ENCODE measurements at places on chromosomes 2 and 18.

- no peak for DNase-seq
Measured at GRCh38 chr2:71799013-71799575, 345.7 kb downstream of the DYSF start.

GRCh38 chr2:6580982-6581381, 284.7 kb downstream of the CMPK2 start:
- no peak for DNase-seq

DNA sequence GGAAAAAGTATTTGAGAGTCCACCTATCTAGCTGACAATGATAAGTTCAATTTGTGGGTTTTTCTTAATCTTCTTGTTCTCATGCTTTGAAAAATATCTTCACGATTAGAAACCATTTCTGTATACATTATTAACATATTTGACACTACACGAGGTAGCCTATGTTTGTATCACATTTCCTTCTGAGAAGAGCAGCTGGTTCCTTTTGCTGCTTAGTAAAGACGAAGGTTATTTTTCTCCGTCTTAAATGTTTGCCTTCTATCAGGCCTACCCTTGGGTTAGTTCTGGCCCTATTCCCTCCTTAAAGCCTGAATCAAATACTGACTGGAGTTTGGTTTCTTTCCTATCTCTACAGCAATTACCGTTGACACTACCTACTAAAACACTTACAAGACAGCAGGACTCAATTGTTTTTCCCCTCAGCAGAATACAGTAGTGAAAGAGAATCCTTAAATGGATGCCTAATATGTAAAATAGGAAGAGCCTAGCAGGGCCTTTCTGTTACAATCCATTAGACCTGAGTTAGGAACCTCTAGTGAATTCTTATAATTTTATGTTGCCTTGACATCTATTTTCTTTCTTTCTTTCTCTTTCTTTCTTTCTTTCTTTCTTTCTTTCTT, 790.4 kb downstream of the EPHA4 start:
- DNase-seq, result no peak

DNA sequence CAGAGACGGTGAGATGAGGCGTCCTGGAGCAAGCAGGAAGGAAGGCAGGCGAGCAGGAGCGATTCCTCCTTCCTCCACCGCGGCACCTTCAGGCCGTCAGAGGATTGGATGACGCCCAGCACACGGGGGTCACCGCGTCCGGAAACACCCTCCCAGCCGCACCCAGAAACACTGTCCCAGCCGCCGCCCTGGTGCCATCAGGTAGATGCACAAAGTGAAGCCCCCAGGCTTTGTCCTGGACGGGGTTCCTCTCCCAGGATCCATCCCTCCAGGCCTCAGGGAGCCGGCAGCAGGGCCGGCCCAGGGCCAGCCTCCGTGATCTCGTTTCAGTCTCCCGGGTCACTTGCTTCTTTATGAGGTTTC, 31.5 kb downstream of the RTP5 start:
- DNase-seq, result no peak

- no peak for DNase-seq
Measured at GRCh38 chr2:9644603-9645002, 13.8 kb upstream of the YWHAQ start.

DNA sequence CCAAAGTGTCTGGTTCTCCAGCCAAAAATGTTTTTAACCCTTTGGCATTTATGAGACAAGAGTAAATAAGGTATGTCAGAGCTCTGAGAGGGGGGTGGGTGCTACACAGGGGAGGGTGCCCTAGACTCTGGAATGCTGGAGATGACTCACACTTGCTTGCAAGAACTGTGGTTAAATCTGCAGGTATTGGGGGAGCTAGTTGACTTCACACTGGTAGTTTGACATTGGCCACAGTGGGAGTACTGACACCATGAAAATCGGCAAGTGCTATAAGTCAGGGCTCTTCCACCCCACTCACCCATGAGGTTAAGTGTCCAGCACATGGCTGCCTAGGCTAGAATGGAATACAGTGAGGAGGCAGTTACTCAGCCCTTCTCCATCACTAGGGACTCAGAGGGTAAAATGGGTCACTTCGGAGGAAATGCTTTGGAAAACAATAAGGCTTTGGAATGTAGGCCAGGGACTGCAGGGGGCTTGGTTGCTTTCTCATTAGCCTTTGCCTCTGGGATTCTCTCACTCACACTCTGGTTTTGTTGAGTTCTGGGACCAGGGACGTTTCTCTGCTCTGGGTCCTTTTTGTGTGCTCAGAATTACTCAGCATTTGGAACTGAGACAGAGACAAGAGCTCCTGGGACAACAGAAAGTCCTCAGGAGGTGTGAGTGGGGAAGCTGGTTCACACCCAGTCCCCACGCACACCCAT, 91.6 kb downstream of the ACKR3 start:
- DNase-seq, result no peak

DNA sequence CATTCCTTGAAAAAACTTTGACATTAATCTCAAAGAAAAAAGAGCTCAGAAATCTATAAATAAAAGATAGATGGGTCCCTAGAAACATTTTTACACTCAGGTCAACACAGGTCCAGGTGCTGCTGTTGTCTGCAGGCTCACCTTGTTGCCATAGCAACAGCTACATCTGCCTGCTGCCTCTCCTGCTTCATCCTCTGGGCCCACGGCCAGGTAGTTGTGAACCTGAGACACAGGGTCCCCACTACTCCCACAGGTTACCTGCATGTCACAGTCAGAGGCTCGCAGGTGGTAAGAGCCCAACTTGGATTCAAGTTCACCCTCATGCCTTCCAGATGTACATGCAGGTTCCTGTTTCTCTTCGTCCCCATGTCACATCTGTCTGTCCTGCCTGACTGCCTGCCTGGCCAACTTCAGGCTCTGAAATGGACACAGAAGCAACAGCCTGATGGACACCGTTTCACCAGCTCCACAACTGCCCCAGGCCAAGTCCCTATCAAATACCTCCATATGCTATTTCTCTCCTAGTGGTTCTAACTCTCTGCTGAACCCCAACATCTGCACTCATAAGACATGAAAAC, 88.3 kb upstream of the SALL3 start:
- DNase-seq, result no peak

DNA sequence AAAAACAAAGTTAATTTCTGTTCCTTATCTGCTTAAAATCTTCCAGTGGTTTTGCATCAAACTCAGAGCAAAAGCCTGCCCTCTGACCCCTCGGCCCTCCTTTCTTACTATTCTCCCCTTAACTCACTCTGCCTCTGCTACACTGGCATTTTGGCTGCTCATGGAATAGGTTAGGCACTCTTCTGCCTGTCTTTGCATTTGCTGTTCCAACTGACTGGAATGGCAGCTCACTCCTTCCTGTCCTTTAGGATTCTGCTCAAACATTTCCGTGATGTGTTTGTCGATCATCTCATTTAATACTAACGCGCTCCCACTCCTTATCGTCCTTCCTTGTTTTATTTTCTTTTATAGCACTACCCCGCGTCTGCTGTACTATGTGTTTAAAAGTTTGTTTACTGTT, 815 bp downstream of the CEBPZ start:
- no peak for DNase-seq

DNA sequence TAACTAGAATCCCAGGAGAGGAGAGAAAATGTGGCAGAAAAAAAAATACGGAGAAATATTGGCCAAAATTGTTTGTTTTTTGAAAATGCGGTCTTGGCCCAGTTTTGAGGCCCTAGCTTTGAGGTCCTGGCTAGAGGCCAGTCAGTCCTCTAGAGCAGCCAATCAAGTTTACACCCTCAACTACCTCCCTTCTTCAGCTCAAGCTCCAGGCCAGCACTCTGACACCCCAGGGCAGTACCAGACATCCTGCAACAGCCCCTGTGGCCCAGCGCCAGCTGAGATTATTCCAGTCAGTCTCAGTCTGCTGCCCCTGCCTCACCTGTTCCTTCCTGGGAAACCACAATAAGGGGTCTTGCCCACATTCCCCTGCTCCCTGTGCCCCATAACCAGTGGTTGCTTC, 107.7 kb downstream of the UGGT1 start:
- no peak for DNase-seq

DNA sequence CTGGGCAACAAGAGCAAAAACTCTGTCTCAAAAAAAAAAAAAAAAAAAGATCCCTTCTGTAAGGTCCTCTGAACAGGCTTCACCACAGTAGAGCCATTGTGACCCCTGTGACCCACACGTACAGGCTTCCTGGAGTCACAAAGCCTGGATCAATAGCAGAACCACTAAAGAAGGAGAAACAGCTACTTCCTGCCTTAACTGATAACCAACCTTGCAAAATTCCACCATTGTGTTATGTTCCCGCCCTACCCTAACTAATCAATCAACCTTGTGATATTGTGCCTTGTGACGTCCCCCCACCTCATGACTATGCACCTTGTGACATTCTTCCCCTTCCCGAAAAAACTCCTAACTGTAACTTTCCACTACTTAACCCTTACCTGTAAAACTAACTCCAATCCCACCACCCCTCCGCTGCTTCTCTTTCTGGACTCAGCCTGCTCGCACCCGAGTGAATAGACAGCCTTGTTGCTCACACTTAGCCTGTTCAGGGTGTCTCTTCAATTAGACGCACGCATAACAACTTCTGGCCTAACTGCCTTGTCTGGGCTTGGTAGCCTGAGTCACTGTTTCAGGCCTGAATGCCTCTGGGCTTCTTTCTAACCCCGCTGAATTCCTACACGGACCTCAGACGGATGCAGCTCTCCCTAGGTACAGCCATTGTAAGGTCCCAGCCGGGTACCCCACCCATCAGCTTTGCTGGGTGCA, 13.9 kb downstream of the SCYGR8 start:
- DNase-seq, result no peak

GRCh38 chr2:55269645-55269990, 587 bp upstream of the MTIF2 start:
- no peak for DNase-seq

DNA sequence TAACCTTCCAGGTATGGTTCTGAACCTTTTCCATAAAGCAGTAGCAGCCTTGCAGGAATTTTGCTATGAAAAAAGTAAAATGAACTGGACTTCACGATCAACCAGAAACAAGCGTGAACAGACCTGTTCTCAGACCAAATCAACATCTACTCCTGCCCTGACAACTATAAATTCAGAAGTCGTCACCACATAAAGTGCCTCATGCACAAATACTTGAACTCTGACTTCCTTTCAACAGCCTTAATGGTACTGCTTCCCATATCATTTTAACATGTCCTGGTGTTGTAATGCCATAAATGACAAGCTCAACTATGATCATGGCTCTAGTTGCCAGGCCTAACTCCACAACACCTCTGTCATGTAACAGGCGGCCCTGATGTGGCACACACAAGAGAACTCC, 262.4 kb downstream of the MTX2 start:
- no peak for DNase-seq

DNA sequence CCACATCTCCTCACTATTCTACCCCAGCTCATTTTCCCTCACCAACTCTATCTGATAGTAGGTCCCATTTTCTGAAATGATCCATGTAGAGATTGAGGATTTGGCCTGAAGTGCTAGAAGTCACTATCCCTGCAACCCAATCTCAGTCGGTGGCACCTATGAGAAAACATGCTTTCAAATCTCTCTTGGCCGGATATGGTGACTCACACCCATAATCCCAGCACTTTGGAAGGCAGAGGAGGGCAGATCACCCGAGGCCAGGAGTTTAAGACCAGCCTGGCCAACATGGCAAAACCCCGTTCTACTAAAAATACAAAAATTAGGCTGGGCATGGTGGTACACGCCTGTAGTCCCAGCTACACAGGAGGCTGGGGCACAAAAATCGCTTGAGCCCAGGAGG, 19.1 kb upstream of the MARCHF4 start:
- no peak for DNase-seq

- DNase-seq, result no peak
Measured at GRCh38 chr2:158385646-158386045, 70.9 kb downstream of the CCDC148 start.

GRCh38 chr18:33700513-33700976, 122.5 kb downstream of the ASXL3 start:
- DNase-seq, result no peak

DNA sequence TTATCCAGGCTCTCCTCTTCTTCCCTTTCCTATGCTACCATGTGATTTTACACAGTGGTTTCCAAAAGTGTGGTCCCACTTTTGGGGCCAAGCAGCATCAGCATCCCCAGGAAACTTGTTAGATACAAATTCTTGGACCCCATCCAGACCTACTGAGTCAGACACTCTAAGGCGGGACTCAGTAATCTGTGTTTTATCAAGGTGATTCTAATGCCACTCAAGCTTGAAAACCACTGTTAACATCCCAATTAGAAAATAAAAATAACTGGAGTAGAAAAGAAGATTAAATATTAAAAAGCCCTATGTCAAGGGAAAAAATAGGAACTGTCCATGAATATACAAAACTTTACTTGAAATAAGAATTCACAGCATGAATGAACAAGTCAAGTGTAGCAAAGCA, 10.8 kb downstream of the DSG2 start:
- no peak for DNase-seq

DNA sequence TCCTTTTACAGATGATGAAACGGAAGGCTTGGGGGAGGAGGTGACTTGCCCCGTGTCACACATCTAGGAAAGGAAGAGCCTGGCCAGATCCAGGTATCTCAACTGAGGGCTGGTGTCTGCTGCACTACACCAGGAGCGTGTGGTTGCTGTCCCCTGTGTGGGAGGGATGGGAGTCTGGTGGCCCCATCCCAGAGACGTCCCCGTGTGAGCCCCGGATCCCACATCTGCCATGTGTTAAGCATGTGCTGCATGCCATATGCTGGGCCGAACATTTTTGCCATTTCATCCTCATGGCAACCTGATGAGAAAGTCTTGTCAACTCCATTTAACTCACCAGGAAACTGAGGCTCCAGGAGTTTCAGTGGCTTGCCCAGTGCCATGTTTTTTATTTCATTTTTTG, 4.2 kb downstream of the GAREM2 start:
- DNase-seq, result no peak

GRCh38 chr18:13363359-13363758, 144.8 kb downstream of the LDLRAD4 start:
- no peak for DNase-seq

- DNase-seq, result no peak
Measured at GRCh38 chr2:98541489-98541888, 66.8 kb downstream of the COA5 start.

DNA sequence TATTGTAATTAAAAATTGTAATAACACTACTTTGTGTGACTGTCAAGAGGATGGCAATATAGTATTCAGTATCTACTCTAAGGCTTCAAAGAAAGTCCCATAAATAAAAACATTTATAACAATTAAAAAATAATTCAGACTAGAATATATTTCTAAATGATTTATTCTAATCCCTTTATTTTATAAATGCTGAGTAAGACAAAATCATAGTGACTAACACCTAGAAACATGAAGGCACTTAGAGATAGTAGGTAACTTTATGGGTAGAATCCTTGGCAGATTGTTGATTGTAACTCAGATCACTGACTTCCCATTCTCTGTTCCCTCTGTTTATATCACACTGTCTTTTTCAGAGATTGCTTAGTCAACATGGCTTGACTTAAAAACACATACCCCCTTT, 78.6 kb upstream of the EPB41L5 start:
- DNase-seq, result no peak

GRCh38 chr2:109242210-109242653, 113.2 kb downstream of the SH3RF3 start:
- DNase-seq, result no peak

GRCh38 chr2:46960618-46961017, 45.0 kb upstream of the MCFD2 start:
- no peak for DNase-seq
